AG04449 (cell line): ENCODE measurements at places on chromosomes 2 and 18.

GRCh38 chr18:63284827-63285733 lies 34.5 kb downstream of the BCL2 start:
- DNase-seq = no peak

DNA sequence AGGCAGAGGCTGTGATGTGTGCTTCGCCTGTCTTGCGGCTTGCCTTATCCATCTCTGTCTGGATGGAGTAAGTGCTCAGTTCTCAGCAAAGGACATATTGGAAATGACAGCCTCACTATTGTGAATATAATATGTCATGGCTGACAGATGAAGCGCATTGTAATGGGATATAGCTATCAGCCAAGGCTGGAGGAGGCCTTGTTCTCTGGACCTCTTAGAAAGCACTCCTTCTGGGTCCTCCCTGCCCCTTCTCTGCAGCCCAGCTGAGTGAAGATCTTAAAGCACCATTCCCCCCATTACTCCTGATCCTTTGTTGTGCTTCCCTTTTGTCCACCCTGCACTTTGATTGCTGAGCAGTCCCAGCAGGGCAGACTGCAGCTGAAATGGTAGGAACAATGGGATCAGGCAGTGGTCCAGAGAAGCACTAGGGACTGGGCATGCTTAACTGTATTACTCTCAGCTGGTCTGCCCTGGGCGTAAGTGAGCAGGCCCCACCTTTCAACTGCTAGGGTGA lies 265.3 kb downstream of the SETBP1 start:
- DNase-seq = no peak

GRCh38 chr2:191629001-191629453 lies 48.9 kb upstream of the NABP1 start:
- DNase-seq = no peak

DNA sequence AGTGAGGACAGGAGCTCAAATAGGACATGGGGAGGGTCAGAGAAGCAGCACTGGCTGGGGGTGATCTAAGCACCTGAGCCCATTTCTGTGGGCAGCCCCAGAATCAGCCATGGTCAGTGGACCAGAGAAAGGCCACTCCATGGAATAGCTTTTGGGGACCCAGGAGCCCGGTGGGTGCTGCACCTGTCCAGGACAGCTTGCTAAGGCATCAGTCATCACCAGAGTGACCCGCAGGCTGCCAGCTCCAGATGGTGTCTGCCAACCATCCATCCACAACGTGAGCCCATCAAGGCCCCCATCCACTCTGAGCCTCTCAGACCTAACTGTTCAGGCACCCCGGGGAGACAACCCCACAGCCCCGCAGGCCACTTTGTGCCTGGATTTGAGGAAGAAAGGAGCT lies 23.6 kb upstream of the COL6A3 start:
- no peak for DNase-seq

GRCh38 chr18:5239447-5239846 lies 42.4 kb upstream of the AKAIN1 start:
- no peak for DNase-seq

- no peak for DNase-seq
Measured at GRCh38 chr18:34773961-34774766, 64.1 kb downstream of the DTNA start.

GRCh38 chr2:220419647-220420046 lies 792.2 kb downstream of the SLC4A3 start:
- no peak for DNase-seq

DNA sequence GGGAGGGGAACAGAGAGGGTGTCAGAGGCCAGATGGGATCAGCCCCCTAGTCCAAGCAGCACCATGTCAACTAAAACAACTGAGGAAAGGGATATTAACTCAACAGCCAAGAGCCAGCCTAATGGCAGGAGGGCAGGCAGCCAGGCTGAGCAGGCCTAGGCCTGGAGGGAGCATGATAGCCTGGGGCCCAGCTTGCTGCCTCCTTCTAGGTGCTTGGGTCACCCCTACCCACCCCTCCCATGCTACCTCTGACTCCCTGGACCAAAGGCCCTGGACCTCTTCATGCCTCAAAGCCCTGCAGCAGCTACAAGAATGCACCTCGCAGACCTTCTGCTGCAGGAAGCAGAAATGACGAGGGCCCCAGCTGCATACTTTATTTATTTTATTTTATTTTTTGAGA lies 22.1 kb upstream of the TNS1 start:
- DNase-seq = no peak

DNA sequence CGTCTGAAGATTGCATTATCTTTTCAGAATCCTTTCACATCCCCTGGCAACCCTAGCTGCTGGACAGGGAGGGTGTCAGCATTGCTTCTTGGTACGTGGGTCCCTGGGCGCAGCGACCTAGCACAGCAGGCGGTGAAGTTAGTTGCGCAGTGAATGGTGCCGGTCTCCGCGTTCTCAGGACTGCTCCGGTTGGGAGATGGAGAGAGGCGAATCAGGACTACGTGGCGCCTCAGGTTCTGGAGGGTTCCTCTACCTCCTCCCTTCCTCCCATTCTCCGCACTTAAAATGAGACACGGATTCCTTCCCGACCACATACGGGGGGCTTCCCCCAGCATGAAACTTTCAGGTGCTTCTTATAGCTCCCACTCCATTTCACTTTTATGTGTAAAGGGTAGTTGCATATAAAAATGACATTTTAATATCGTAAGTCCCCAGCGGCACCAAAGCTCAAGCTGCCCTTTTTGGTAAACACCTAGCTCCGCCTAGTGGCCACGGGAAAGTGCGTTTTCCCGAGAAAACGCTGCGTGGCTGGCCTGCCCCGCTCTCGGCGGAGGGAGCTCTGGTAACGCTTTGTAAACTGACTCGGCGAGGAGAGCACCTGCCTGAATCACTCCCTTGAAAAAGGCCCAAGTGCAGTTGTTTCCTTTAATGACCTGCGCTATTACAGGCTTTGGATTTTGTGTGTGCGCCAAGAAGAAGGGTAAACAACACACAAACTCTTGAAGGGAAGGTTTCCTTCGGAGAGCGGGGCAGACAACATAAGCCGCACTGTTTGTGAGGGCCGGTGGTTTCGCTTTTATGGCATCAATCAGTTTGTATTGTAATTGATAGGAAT lies 32.9 kb upstream of the INHBB start:
- DNase-seq = no peak

GRCh38 chr2:151757861-151758260 lies 23.6 kb upstream of the NEB start:
- DNase-seq = no peak

DNA sequence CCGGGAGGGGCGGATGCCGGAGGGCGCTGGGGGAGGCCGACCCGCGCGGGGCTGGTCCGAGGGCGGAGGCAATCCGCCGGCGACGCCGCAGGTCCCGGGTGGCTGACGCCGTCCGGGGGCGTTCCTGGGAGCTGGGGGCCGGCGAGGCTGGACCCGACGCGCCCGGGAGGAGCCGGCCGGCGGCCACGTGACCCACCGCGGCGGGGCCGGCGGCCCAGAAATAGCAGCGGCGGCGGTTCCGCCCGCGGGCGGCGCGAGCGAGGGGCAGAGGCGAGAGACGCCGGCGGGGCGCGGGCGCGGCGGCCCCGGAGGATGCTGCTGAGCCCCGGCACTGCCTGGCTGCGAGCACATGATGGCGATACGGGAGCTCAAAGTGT lies at the start of gene RAB31:
TSS of gene RAB31 (plus strand) at position 245 of the 377 bp plus-strand sequence. CDS start at position 350, 105 bp downstream.
- no peak for DNase-seq

DNA sequence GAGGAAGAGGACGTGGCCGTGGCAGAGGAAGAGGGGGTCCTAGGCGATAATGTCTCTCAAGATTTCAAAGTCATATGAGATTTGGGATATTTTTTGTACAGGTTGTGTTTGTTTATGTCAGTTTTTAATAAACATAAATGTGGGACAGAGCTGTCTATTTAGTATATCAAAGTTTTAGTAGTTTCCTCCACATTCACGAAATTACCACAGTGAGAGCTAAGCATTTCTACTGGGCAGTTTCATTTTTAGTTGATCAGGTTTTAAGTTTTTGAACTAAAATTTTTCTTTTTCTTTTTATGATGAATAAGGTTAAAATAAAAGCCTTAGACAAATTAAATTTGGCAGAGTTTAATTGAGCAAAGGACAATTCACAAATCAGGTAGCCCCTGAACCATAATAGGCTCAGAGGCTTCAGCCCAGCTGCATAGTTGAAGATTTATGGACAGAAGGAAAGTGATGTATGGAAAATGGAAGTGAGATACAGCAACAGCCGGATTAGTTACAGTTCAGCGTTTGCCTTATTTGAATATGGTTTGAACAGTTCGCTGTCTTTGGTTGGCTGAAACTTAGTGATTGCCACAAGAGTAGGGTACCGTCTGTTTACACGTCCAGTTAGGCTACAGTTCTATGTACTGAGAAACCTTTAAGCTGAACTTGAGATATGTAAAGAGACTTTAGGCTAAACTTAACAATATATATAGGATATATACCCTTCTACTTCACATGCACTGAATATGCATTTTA lies 17.1 kb downstream of the SNRPD1 start:
- DNase-seq = no peak

DNA sequence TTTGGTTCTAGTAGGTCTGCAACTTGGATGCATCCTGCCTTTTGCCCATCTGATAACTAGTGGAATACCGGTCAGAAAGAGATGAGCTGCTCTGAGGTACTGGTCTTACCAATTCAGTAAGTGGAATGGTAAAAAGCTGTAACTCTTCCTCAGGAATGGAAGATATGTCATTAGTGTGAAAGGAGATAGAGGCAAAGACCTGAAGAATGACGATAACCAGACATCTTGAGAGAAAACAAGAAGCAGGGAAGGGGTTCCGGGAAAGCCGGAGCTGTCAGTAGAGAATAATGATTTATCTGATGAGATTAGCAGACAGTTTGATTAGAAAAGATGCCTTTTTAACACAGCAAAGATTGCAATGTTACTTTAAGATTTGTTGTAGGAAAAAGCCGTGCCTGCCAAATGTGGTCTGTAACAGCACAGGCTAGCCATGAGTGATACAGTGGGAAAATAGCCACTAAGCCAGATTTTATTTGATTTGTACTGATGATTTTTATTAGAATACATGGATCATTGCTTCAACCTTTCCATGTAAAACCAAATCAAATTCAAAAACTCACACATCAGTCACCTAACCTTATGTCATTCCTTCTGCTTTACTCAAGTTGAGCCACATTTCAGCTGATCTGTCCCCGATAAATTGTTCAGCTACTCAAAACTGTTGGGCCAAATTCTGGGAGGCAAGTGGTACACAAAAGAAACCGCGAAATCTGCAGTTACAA lies 110.0 kb downstream of the TCF4 start:
- no peak for DNase-seq

DNA sequence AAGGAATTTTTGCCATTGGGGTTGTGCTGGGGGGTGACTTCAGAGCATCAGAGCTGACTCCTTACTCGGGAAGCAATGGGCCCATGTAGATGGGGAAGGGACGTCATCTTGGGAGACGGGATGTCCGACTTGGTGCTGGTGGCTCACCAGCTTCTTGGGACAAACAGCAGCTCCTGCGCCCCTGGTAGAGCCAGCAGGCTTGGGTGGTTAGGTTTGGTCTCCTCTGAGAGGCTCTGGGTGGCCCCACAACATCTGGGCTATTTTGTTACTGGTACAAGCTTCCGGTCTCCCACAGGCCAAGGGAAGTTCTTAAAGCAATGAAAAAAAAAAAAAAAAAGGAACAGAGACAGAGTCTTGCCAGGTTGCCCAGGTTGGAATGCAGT lies 1.8 kb downstream of the NGEF start:
- DNase-seq = no peak

DNA sequence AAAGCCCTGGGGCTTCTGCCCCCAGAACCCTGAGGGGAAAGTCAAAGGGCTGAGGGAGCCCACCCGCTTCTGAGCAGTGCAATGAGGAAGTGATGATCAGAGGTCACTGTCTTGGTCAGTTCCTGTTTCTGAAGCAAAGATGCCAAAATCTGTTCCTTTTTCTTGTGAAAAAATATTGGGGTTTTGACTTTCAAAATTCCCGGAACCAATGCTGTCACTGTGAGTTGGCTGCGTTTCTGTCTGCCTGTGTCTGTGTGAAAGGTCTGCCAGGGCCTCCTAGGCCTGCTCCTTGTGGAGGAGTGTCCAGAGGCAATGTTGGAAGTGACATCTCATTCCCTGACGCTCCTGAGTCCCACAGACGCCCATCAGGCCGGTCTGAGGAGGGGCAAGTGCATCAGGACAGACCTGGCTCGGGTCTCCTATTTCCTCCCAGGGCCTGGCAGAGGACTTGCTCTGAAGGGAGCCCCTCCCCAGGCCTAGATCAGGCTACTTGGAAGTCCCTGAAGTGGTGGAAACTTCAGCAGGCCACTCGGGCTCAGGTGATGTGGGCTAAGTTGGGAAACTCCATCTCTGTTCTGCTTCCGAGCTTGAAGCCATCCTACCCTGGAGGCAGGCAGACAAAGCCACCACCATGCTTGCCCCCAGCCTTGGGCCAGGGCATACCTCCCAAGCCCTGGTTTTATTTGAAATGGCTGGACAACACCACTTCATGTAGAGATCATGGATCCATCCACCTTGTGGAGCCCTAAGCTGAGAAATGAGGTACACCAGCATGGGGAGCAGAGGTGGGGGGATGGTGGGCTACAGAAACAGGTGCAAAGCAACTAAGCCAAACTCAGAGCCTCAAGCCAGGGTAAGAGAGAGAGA lies 51.0 kb downstream of the PKDCC start:
- DNase-seq = no peak

- no peak for DNase-seq
Measured at GRCh38 chr2:26095758-26096157, 61.9 kb downstream of the RAB10 start.

- DNase-seq = no peak
Measured at GRCh38 chr18:58491773-58492752, 136.8 kb downstream of the ALPK2 start.

DNA sequence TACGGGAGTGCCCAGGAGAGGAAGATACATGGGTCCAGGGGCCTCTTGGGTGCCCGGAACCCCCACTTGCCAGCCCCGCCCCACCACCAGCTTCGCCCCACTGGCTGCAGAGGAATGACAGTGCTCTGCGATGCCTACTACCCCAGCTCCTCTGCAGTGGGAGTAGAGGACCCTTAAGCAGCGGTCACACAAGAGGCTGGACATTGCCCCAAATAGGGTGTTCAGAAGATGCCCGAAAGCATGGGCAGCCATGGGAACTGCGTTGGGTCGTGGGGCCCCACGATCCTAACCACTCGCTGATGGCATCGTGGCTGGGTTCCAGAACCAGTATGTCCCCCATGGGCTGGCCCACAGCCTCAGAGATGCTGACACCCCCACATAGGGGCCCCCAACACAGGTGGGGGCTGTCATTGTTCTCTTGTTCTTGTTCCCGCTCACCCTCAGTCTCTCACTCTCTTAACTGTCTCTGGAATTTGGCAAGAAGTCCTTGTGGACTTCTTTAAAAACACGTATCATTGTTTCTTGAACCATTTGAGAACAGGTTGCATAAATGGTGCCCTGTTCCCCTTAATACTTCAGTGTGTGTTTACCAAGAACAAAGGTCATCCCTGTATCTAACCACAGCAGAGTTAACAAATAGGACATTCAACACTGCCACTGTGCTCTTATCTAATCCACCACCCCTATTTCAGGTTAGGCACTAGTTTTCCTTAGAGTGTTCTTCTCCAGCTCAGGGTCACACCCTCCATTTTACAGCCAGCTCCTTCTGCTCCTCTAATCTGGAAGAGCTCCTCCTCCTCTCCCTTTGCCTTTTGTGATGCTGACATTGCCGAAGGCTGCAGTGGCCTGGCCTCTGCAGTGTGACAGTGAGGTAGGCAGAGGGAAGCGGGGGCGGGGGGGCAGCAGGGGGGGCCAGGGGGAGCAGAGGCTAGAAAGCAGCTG lies 76.3 kb downstream of the STPG4 start:
- no peak for DNase-seq

GRCh38 chr2:181394741-181395437 lies 62.3 kb upstream of the ITGA4 start:
- no peak for DNase-seq
